ENCODE measurements at places on chromosomes 2 and 18.

DNA sequence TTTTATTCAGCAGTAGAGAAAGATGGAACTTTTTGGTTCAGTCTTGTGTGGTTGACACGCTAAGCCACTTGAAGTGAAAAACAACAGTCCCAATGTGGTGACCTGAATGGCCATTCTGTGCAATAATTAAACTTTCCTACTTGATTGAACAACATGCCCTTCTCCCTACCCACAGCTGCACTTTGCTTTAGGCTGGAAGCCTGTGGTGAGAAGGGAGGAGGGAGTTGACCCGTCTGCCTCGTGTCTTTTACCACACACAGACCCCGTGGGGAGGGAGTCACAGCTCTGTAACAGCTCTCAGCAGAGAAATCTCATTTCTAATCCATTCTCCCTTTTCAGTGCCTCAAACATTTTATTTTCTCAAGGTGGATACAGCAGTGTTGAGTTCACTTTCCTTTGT, 138.2 kb upstream of the PKDCC start:
- no peak for DNase-seq

- DNase-seq = peak; percentile 57
Observed at GRCh38 chr2:138787053-138787666, 7.0 kb upstream of the NXPH2 start.

DNA sequence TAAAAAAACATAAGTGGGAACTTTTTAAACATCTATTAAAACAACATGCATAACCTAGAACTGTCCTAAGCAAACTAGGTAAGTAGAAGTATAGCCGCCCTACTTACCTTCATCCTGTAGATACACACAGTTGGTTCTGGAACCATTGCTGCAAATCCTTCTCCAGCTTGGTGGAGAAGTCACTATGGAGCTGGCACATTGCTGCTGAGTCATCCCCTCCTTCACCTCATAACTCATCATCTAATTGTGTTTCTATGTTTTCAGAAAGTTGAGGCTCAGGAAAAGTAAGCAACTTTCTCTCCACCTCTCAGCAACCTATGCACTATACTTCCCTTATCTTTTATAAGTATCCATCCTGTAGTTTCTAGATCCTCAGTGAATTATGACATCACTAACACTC, 269.8 kb upstream of the MMADHC start:
- DNase-seq = no peak

- DNase-seq = no peak
Observed at GRCh38 chr2:162013514-162014475, 60.2 kb downstream of the DPP4 start.

DNA sequence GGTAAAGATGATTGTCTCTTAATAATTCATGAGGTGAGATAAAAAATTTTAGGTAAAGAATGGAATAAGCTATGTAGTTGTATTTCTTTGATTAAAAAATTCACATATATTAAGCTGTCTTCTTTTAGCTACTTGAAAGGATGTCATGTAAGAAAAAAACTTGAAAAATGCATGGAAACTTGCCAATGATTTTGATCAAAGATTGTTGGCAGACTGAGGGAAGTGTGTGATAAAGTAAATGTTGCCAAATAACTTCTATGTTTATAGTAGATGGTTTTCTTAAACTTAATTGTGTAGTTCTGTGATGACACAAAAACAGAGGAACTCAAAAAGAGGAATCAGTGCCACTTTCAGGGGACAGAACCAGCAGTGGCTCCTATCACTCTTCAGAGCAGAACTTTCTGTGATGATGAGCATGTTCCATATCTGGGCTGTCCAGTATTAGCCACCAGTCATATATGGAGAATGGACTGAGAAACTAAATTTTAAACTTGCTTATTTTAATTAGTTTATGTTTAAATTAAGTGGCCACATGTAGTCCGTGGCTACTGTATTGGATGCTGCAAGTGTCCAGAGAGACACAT, 51.9 kb upstream of the SLC38A11 start:
- DNase-seq = no peak

DNA sequence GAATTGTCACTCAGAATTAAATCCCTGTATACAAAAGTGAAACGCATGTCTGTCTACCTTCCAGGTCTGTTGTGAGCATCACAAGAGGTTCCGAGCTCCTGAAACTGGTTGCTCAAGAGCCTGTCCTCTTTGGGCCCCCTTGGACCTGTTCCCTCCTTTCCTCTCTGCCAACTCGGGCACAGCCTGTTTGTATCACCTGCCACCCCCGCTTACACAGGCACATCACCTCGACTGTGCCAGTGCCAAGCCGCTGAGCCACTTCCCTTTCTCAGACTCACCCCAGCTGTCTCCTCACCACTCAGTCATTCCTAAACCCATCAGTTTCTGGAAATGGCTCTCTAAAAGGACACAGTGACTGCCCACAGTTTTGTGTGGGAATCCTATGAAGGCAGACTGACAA, 3.1 kb downstream of the EFR3B start:
- no peak for DNase-seq

GRCh38 chr2:190746971-190747761, 98.3 kb downstream of the NAB1 start:
- peak; percentile 19 for DNase-seq

Data from muscle of back (tissue), 13 donors.